ENCODE measurements at places on chromosomes 7 and 10.

- DNase-seq: no peak
Measured at GRCh38 chr10:97197030-97197500, 11.3 kb upstream of the SLIT1 start.

GRCh38 chr10:42544945-42545344 lies 93.4 kb downstream of the ZNF33B start:
- DNase-seq: no peak

DNA sequence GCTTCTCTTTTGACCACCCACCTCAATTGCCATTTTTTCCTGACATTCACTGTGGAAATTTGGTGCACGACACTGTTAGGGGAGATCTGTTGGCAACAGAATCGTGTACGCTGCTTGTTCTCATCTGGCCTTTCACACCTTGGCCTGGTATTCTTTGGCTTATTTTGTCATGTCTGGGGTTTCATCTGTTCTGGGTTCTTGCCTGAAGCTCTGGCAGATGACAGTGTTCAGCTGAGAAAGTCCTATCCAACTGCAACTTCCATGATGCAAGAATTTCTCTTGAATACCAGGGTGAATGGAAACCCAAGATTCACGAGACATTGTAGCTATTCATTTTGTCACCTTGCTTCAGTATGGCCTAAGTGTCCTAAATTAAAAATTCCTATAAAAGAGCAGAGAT lies 82.6 kb upstream of the CELF2 start:
- no peak for DNase-seq

GRCh38 chr7:51545131-51545530 lies 228.5 kb upstream of the COBL start:
- no peak for DNase-seq

GRCh38 chr7:48289656-48290055 lies 118.4 kb downstream of the ABCA13 start:
- DNase-seq: no peak

- no peak for DNase-seq
Measured at GRCh38 chr10:70621503-70622078, 19.1 kb upstream of the PRF1 start.

GRCh38 chr7:140734096-140734495 lies 37.6 kb downstream of the NDUFB2 start:
- no peak for DNase-seq

DNA sequence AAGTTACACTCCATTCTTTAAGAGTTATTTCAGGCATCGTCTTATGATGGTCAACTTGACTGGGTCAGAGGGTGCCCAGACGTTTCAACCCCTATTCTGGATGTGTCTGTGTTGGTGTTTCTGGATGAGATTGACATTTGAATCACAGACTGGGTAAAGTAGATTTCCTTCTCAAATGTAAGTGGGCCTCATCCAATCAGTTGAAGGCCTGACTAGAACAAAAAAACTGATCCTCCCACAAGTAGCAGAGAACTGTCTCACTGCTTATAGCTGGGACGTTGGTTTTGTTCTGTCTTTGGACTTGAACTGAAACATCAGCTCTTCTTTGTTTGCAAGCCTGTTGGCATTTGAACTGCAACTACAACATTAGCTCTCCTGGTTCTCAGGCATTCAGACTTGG lies 76.3 kb upstream of the LYZL1 start:
- no peak for DNase-seq

DNA sequence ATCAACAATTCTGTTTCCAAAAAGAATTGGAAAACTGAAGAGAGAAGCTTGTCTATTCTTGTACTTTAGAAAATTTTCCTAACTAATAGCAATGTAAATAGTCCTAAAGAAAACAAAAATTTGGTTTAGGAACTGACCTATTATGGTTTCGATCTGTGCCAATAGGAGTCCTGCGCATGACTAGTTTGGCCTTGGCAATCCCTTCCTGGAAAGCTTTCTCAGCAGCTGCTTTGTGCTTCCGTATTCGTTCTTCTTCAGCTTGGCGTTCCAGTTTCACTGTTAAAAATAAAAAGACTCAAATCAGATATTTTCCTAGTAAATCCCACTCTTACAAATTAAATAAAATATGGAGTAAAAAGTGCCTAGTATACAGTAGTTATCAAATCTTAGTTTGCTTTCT lies 36.6 kb downstream of the FZD9 start:
- no peak for DNase-seq

DNA sequence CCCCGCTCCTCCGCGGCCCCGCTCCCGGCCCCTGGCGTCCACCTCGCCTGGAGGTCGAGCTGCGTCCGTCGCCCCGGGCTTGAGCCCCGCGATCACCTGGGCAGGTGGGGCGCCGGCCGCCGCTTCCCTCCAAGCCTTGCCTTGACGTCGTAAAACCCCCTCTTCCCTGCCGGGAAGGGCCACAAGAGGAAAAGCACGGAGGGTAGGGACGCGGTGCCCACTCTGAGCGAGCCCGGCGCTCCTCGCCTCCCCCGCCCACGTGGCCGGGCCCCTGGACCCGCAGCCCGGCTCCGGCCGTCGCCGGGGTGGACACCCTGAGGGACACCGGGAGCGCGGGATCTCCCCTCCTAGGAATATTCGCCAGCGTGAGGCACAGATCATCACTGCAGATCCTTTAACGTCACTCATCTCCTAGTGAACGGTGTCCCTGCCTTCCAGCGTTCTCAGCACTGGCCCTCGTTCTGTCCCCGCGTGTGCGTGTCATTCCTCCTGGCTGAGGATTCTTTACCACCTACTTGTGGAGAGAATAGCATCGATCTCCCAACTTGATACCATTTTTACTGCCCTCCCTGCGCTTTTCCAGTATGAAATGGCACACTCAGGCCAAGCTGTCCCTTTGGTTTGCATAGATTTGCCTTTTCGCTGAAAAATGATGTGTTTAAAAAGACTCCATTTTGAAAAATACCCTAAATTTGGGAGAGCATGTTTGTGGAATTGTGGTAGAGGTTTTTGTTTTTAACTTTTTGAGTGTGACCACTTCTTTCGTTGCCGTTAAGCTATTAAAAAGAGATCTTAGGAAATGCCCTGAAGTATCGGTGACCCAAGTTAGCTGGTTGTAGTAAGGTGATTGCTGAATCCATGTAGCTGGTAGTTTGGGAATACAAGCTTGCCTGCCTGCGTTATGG lies 649 bp downstream of the ACTR3B start:
- no peak for DNase-seq

- no peak for DNase-seq
Measured at GRCh38 chr7:36207451-36208291, 54.6 kb downstream of the EEPD1 start.

GRCh38 chr10:119090968-119091367 lies 10.4 kb upstream of the EIF3A start:
- DNase-seq: no peak

DNA sequence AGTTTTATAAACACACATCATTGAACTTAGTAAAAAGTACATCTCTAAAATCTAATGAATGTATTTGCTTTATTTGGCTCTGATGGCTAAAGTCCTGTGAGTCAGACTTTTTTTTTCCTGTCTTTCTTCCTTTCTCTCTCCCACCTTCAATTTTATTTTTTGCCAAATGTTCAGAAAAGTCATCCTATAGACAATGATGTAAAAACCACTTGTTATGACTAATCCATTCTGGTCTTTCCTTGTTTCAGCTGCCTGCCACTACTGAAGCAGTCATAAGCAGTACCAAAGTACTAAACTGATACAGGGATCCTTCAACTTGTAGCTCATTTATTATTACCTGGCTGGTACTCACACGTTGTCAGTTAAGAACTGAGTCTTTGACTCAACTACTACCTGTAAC lies 23.9 kb downstream of the HECTD2 start:
- DNase-seq: no peak

DNA sequence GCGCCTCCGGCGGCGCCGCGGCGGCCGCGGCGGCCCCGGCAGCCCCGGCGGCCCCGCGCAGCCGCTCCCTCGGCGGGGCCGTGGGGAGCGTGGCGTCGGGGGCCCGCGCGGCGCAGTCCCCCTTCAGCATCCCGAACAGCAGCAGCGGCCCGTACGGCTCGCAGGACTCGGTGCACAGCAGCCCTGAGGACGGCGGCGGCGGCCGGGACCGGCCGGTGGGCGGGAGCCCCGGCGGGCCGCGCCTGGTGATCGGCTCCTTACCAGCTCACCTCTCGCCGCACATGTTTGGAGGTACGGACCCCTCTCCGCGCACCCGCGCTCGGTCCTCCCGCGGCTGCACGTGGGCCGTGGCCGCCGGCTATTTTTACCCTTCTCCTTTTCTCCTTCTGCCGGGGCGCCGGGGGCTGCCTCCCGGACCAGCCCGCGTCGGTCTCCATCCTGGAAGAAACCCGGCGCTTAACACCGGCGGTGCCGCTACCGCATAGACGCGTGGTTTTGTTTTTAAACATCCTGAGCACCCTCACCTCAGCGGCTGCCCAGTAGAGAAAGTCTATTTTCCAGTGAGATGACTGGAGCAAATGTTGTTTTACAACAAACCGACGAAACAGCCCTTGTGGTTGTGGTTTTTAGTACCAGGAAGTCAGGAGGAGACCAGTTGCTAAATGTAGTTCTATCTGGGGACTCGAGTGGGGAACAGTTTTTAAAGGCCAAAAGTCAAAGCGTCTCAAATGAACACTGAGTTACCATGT lies 1.3 kb downstream of the ZNRF2 start:
- DNase-seq: peak; percentile 68

DNA sequence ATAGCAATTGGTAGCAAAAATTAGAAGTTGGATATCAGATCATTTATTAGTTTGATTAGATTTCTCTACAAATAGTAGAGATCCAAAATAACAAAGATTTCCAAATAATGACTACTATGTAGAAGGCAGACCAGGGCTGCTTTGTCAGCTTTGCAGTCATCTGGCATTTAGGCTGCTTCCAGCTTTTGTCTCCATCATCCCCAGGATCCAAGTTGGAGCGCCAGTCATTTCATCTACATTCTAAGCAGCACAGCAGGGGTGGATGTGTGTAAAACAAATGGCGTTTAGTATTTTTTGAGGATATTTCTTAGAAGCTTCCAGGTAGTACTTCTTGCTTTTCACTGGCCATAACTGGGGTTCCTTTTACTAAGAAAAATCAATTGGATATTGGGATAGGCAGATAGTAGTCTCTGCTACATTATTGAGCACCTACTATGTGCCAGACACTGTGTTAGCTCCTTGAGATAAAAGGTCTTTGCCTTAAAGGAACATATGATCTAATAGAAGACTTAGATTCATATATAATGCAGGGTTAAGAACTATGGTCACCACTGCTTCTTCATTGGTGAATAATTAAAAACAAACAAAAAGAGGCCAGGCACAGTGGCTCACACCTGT lies 41.5 kb downstream of the TPST1 start:
- DNase-seq: no peak
